Activated T-helper 2 cell treated with anti-CD3 and anti-CD28 coated beads, Interferon-gamma antibody, Interleukin-2, Interleukin-4, amounts not matched to agents 10 μg/mL and 5 μg/mL and 100 μg/mL, durations not matched to agents 14 hours and 24 hours and 36 hours (primary cell): ENCODE measurements at places on chromosomes 13 and 19.

DNA sequence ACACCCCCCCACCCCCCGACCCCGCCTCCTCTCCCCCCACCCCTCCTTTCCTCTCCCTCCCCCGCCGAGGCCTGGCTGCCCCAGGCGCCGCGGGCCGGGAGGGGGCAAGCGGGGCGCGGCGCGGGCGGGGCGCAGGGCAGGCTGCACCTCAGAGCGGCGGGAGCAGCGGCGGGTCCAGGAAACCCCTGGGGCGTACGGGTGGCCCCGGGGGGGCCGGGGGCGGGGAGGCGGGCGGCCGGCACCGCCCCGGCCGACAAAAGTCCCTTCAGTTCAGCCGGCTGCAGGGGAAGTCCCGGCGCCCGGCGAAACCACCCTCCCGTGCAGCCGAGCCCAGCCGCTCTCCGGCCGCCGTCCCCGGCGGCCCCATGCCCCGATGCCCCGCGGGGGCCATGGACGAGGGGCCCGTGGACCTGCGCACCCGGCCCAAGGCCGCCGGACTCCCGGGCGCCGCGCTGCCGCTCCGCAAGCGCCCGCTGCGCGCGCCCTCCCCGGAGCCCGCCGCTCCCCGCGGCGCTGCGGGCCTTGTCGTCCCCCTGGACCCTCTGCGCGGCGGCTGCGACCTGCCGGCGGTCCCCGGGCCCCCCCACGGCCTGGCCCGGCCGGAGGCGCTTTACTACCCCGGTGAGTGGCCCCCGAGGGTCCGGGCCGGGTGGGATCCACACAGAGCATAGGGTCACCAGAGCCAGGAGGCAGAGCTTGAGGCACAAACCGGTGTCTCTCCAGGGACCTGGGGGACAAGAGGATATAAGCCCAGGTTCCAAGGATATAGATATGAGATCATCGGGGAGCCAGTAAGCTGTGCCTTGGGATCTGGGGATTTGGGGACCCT lies at the start of gene BCL3:
TSS of gene BCL3 (plus strand) at position 283 of the 829 bp plus-strand sequence. CDS start at position 366, 83 bp downstream.
- DNase-seq, result peak; percentile 76

- peak; percentile 83 for DNase-seq
Measured at GRCh38 chr19:52535771-52536447, 8.4 kb downstream of the ZNF808 start.

GRCh38 chr13:100818711-100819110 lies 144.1 kb upstream of the TMTC4 start:
- no peak for DNase-seq

GRCh38 chr13:102280366-102280765 lies 121.5 kb downstream of the FGF14 start:
- no peak for DNase-seq

GRCh38 chr13:69204620-69205019 lies 903.0 kb upstream of the ATXN8OS start:
- DNase-seq, result no peak

DNA sequence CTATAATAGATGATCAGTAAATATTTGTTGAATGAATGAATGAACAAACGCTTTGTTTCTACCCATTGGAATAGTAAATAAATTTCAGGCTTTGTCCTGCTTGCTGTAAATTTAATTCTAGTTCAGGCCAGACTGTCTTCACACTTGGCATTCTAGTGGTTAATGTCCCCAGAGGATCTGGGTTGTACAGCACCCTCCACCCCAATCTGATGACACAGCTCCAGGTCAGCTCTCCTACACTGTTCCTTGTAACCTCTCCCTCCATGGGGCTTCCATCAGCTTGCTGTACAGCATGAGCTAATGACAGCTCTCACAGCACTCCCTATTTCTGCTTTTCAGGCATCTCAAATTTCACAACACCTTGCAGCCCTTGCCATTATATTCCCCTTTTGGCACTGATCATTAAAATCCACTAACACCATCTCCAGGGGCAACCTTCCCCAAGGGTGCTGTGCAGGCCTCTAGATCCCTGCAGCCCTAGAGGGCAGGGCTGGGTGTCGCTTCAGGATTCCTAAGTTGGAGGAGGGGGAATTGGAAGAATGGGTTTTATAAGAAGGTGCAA lies 12.7 kb upstream of the KL start:
- DNase-seq, result no peak

- peak; percentile 96 for DNase-seq
Measured at GRCh38 chr19:39480337-39481228, at the start of gene TIMM50. TIMM50 (plus strand) TSS chr19:39480838; CDS start chr19:39480854, 16 bp downstream.

DNA sequence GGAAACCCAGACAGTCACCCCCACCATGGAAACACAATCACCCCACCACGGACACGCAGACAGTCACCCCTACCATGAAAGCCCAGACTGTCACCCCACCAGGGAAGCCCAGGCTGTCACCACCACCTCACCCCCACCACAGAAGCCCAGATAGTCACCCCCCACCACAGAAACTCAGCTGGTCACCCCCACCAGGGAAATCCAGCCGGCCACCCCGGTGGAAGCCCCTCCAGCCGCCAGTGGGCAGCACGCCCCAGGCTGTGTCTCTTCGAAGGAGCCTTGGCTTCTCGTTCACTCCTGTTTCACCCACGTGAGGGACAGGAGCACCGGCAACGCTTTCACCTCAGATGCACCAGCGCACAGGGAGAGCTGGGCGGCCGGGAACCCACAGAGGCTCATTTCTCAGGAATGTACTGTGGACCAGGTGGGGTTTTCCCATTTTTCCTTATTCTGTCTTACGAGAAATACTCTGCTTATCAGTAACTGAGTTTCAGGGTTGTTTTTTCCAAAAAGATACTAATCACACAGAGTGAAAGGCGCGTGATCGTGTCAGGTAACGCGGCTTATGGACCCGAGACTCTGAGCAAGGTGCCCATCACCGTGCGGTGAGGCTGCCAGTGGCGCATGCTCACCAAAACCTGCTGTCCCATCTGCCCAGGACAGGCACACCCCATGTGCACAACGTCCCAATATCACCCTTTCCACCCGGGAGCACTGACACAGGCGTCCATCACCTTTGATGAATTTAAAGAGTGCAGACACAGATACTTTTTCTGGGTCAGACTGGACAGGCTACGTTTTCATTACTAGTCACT lies 28.0 kb downstream of the CARS2 start:
- no peak for DNase-seq

- DNase-seq, result no peak
Measured at GRCh38 chr19:33622809-33623511, 1.2 kb downstream of the CHST8 start.

- DNase-seq, result no peak
Measured at GRCh38 chr13:24742977-24743376, 21.0 kb upstream of the RNF17 start.

DNA sequence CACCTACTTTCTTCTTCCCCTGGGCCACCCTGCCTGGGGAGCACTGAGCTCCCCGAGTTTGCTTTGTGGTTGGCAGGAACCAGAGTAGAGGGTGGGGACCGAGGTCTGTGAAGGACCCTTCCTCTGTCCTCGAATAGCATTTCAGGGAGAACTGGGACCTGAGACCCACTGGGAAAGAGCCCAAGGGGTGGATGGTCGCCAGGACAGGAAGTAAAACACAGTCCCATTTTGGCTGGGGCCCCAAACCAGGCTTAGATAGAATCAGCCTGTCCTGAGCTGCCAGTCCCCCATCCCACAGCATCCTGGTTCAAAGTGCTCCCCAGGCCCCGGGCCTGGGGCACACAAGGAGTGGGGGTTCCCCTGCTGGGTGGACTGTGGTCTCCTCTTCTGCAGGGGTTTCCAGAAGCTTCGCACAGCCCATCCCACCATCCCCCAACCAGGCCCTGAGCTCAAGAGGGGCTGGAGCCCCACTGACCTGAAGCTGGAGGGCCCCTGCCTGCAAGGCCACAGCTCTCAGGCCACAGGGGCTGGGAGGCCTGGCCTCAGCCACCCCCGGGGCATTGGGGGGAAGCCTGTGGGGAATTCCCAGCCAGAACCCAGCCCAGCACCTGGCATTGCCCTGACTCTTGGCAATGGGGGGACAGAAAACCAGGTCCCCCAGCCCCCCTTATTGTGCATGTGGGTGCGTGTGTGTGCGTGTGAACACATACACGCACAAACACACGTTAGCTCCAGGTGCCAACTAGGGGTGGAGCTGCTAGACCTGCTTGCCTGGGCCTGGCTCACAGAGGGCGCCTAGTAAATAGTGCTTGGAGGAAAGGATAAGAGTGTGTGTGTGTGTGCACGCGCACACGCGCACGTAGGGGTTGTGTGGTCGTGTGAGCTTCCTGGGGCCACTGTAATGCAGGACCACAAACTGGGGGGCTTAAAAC lies 995 bp upstream of the MKNK2 start:
- DNase-seq, result no peak

DNA sequence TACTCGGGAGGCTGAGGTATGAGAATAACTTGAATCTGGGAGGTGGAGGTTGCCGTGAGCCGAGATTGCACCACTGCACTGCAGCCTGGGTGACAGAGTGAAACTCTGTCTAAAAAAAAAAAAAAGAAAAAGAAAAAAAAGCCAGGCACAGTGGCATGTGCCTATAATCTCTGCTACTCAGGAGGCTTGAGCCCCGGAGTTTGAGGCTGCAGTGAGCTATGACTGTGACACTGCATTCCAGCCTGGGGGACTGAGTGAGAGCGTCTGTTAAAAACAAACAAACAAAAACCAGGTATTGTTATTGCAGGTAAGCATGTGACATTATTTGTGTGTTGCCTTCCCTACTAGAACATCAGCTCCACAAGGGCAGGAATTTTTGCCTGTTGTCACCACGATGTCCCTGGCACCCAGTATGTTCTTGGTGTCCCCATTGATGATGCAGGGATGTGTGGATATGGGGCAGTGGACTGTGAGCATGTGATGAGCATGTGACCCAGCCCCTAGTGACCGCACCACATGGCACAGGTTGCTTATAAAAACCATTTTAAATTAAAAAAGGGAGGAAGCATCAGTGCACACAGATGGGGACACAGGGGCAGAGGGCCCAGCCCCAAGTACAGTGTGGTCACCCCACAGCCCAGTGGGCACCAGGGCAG lies 1.6 kb upstream of the KANK2 start:
- DNase-seq, result no peak

DNA sequence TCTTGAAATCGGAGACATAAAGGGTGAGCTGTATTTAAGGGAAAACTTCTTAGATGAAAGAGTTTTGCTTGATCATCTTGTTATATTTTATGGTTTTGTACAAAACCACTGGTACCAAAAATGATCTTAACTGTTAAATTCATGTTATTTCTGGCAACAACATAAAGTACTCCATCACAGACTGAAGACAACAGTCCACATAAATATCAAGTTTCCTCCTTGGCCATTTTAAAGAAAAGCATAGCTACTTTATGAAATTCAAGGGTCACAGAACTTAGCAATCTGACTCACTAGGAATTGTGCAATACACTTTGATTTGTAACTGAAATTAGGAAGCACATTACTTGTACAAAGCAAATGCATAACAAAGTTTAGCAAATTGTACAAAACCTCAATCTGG lies 66.3 kb downstream of the TBC1D4 start:
- no peak for DNase-seq

DNA sequence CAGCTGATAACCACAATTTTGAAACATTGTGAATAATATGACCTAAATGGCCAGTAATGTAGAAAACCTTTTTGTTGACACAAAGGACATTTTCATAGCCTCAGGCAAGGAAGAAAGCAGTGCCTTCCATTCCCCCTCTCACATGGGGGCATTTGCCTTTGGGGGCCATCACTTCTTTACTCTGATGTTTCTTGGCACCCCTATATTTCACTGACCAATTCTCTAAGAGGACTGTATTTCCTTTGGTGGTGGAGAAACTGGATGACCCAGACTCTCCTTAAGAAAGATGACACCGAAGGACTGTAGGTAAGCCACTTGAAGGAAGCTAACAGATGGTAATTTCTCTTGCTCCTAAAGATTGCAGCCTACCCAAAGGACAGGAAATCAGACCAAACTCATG lies 254.6 kb downstream of the DCLK1 start:
- no peak for DNase-seq

- no peak for DNase-seq
Measured at GRCh38 chr19:45163156-45163555, 2.4 kb upstream of the NKPD1 start.

GRCh38 chr19:10533646-10534386 lies 9.9 kb upstream of the ATG4D start:
- no peak for DNase-seq

GRCh38 chr13:75938811-75939560 lies 302.9 kb downstream of the LMO7 start:
- DNase-seq, result no peak

DNA sequence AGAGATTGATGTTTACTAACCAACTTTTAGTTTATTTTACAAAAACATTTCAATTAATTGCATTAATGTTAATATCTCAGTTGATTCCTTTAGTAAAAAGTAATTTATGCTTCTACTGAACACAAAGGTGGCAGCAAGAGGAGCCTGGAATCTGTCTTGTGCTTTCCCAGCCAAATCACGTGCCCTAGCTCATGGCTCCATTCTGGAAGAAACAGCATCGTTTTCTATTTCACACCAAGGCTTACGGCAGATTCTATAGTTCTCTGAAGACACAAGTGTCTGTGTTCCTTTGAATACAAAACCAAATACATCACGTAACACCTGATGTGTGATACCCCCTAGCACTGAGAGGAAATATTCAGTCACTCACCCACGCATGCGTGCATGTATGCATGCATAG lies 346.1 kb upstream of the MIR17HG start:
- no peak for DNase-seq

DNA sequence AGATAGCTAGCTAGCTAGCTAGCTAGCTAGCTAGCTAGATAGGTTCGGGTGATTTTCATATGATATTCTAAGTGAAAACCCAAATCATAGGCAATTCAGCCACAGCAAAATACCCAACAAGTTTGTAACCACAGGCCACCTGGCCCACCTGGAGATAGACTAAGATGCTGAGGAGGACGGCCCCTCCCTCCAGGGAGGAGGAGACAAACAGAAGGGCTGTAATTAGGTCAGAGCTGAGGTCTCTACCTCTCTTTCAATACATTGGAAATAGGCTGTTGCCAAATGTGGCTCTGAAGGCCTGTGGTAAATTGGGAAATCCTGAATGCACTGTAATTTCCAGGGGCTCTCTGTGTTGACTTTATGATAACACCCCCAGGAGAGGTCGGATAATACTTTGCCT lies 382.2 kb downstream of the FGF9 start:
- DNase-seq, result no peak

GRCh38 chr13:54687173-54687572 lies 1658.6 kb downstream of the OLFM4 start:
- DNase-seq, result no peak

DNA sequence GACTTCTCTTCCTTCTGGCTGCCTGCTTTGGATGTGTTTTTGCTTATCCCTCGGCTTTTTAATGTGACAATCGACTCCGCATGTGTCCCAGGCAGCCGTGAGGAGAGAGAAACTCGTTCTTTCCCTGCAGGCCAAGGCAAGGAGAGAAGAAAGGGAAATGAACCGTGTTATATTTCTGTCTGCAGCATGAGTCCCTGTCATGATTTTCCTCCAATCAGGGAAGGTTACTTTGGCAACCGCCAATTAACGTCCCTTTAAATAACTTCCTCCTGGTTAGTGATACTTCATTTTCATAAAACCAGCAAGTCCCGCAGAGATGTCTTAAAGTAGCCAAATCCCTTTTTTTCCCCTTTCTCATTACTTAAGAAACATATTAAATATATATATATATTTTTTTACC lies 42.6 kb downstream of the RFC3 start:
- DNase-seq, result no peak

- DNase-seq, result no peak
Measured at GRCh38 chr13:22944378-22944777, 236.4 kb upstream of the SGCG start.

- DNase-seq, result no peak
Measured at GRCh38 chr19:52140032-52140710, 433 bp upstream of the ZNF616 start.

GRCh38 chr13:106683179-106683578 lies 115.2 kb upstream of the ARGLU1 start:
- DNase-seq, result no peak
